ENCODE measurements at places on chromosomes 2 and 18.

DNA sequence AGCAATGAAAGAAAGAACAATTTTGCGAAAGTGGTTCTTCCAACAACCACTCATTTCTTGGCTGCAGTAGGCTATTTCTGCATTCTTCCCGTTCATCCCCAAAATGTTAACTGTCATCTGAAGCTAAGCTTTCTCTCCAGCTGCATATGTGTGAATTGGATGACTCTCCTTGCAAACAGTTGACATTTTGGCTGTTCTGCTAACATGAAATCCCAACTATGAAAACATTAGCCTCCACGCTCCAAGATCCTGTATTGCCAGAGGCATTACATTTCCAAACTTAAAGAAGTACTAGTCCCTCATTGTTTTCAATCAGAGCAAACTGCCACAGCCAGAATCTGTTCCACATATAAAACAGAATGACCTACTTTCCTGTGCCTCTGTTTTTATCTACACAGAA lies 88.5 kb downstream of the TGIF1 start:
- no peak for DNase-seq

- DNase-seq: no peak
Observed at GRCh38 chr2:180133736-180134135, 126.6 kb upstream of the CWC22 start.

DNA sequence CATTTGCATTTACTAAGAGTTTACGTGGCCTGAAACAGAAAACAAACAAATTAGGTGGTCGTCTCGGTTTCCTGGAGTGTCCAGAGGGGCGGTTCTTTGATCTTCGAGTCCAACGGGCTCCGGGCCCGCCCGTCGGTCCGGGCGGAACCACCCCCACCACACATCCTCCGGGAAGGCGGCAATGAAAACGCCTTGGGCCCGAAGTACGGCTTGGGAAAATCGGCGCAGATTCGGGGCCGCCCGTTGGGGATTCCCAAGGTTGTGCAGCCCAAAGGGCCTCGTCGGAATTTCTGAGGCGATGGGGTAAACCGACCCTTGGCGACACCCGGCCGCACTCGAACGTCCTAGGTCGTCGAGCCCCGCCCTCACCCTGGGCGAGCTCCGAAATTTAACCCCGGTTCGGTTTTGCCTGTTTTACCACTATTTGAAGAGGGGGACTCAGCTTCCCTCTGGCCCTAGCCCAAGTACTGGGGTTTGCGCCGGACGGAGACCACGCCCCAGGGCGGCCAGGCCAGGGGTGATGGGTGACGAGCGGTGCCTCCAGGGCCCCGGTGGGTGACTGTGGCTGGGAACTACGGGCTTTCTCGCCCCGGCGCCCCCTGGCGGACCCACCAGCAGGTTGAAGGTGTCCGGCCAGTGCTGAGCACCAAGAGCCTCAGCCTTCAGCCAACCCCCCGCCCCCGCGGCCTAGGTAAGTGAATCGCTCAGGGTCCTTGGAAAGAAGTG lies 1.9 kb upstream of the CFAP53 start:
- peak; percentile 83 for DNase-seq

- DNase-seq: no peak
Observed at GRCh38 chr2:96993367-96993766, 7.0 kb upstream of the FAM178B start.

DNA sequence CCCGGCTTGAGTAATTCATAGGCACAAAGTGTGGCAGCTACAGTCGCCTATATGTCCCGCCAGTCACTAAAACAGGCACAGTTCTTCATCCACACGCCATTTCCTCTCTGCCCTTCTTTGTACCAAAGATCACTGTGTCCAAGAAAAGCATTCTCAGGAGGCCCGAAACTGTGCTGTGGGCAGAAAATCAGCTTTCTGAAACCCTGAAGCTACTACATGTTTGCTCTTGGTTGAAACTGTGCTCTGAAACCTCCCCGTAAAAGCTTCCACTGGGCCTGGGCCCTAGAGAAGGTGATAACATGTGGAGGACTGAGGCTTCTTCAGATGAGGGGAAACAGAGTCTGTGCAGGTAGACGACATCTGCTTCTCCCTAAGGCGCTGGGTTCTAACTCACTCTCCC lies 75.6 kb upstream of the ID2 start:
- DNase-seq: no peak

- DNase-seq: no peak
Observed at GRCh38 chr2:233492751-233493150, 73.8 kb downstream of the USP40 start.

GRCh38 chr2:64420677-64421076 lies 33.3 kb upstream of the LGALSL start:
- no peak for DNase-seq

- DNase-seq: peak; percentile 78
Observed at GRCh38 chr2:197168705-197169104, 141.9 kb downstream of the ANKRD44 start.

- no peak for DNase-seq
Observed at GRCh38 chr18:41752826-41753225, 202.2 kb upstream of the PIK3C3 start.

DNA sequence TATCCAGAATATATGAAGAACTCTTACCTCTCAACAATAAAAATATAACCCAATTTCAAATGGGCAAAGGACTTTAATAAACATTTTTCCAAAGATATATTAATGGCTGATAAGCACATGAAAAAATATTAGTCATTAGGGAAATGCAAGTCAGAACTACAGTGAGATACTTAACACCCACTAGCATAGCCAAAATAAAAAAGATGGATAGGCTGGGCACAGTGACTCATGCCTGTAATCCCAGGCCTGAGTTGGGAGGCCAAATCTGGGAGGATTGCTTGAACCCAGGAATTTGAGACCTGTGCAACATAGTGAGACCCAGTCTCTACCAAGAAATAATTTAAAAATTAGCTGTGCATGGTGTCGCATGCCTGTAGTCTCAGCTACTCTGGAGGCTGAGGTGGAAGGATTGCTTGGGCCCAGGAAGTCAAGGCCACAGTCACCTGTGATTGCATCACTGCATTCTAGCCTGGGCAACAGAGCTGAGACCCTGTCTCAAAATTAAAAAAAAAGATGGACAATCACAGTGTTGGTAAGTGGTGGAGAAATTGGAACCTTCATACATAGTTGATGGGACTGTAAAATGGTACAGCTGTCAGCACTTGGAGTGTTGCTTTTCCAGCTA lies 25.1 kb downstream of the MARCHF7 start:
- no peak for DNase-seq

DNA sequence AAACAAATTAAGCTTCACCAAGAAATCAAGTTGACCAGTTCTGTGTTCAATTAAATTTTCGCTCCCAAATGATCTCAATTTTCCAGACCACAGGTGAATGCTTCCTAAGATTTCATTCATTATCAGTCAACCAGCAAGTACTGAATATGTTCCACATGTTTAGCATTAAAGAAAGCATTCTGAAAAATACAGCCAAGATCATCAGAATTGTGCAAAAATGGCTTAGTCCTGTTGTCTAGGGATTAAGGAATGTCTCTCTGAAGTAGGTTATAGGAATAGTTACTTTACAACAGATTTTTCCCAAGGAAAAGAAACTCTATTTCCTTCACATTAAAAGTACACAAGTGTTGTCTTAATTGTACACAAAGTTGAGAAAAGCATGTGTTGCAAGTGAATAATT lies 69.2 kb downstream of the NRXN1 start:
- DNase-seq: no peak

DNA sequence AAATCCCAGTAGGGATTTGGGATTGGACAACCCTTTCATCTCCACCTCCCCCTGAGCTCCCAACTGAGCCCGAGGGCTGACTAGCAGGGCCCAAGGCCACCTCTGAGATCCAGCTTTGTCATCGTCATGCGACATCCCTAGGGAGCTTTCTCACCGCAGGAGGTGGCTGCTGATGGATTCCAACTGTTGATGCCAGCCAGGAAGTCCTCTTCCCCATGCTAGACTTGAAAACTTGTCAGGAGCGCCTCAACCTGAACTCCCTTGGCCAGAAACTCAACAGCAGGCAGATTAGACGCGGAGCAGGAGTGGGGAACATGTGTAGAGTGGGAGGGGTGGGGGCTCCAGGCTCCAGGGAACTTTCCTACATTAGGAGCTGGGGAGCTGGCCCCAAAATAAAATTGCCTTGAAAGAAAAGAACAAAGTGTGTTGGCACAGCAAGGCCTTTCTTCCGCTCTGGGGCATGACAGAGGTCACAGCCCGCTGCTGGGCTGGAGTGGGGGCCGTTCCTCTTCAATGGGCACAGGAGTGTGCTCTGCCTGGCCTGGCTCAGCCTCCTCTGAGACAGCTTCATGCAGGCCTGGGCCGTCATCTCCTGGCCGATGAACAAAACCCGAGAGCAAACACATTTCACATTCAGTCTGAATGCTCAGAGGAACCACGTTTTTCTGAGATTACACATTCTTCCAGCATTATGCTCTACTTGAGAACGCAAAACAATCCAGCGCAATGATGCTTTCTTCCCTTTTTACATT lies 34.5 kb downstream of the EMILIN2 start:
- DNase-seq: no peak

DNA sequence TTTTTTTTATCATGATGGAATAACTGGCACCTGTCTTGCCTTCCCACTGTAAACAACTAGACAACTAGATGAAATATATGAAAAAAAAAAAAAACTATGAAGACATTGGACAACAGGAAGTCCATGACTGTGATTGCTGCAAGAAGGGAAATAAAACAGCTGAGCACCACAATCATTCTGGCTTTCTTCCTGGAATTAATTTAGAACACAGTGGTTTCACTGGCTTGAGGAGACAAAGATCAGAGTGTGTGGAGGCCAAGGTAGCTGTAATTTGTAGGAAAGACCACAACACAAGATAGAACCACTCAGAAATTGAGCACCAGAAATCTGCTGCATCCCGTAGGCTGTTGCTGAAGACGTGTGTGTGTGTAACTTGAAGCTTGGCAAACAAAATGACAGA lies 121.1 kb upstream of the PID1 start:
- no peak for DNase-seq

GRCh38 chr2:237223201-237223861 lies 137.6 kb downstream of the COPS8 start:
- no peak for DNase-seq

GRCh38 chr2:156006721-156007618 lies 325.6 kb downstream of the NR4A2 start:
- no peak for DNase-seq

- DNase-seq: no peak
Observed at GRCh38 chr18:1595195-1595594, 690.5 kb downstream of the ADCYAP1 start.

GRCh38 chr2:147711031-147711430 lies 133.8 kb upstream of the ACVR2A start:
- no peak for DNase-seq

- peak; percentile 71 for DNase-seq
Observed at GRCh38 chr2:43131051-43131889, 95.1 kb downstream of the ZFP36L2 start.

DNA sequence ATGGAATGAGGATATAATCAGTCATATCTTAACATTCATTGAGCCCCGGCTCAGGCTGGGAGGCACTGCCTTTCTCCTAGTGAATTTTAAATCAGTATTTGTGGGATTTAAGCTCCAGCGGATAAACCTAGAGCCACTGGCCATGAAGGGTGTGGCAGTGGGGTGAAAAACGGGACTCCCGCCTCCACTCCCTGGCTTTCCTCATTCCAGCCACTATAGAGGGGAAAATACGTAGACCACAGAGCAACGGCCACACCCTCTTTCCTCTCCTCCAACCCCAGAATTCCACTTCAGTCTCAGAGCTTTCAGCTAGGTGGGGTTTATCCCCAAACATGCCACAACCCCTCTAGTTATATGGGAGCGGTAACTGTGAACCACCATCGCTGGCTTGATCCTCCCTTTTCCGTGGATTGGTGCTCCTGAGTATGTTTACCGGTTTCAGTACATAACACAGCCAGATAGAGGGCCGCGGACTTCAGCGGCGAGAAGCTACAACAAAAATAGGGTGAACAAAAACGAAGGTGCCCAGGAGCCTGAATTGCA lies 70.6 kb upstream of the ITGB6 start:
- no peak for DNase-seq

DNA sequence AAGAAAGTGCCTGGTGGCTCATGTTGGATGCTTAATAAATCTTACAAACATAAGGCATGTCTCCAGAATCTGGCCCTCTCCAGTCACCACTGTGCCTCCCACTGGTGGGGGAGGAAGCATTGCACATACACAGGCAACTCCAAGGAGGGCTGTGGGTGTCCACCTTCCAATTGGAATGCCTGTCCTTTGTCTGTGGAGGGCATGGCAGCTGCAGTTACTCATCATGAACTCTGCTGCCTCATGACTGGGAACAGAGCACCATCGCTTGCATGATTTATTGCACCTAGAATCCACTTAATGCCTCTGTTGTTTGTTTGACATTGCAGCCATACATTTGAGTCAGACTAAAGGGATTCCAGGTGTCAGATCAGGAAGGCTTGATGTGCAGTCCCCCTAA lies 278.9 kb downstream of the PRKCE start:
- DNase-seq: no peak

DNA sequence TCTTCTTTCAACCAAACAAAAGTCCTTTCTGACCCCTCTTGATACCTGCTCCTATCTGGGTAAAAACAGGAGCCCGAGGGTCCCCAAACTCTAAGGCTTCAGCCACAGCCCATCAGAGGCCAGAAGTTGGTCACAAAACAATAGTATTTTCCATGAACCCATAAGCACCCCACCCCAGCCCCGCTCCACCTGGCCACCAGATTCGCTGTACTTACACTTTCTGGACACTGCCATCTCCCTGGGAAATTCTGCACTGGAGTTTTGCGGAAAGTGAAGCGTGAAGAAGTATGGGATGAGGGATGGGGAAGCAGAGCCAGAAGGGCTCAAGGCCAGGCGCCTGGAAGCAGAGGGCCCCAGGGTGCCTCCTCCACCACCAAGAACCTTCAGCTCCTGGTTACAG lies 5.2 kb upstream of the RUFY4 start:
- DNase-seq: no peak

DNA sequence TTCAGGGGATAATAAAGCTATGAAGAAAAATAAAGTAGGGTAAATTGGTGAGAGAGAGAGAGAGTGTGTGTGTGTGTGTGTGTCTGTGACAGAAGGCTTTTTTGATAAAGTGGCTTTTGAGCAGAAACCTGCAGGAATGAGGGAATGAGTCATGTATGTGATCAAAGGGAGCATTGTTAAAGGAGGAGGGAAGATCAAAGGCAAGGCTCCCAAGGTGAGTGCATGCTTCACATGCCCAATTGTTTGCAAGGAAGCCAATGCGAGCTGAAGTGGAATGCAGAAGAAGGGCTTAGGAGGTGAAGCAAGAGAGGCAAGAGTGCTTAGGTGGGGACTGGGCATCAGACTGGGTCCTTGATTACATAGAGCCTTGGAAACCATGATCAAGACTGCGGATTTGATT lies 96.8 kb downstream of the DNAH6 start:
- no peak for DNase-seq

GRCh38 chr2:20439503-20439902 lies 7.4 kb upstream of the RHOB start:
- DNase-seq: no peak

GRCh38 chr18:46412916-46413315 lies 244.1 kb downstream of the LOXHD1 start:
- no peak for DNase-seq

All from stimulated activated CD4-positive, alpha-beta T cell treated with anti-CD3 and anti-CD28 coated beads, Interleukin-2, amount 100 ng/mL, for 24 hours (primary cell).